ENCODE measurements at places on chromosomes 1 and 21.
A peak's percentile ranks its signal among the peaks of the same experiment; 100 is the strongest.

- no peak for DNase-seq
Measured at GRCh38 chr1:41749991-41750745, 168.6 kb downstream of the HIVEP3 start.

GRCh38 chr1:197557302-197557701 lies 218.0 kb downstream of the DENND1B start:
- DNase-seq, result no peak

- peak; percentile 33 for DNase-seq
Measured at GRCh38 chr1:32754317-32755097, 51.9 kb upstream of the SYNC start.

- no peak for DNase-seq
Measured at GRCh38 chr1:80278936-80279335, 1272.4 kb upstream of the ADGRL4 start.

DNA sequence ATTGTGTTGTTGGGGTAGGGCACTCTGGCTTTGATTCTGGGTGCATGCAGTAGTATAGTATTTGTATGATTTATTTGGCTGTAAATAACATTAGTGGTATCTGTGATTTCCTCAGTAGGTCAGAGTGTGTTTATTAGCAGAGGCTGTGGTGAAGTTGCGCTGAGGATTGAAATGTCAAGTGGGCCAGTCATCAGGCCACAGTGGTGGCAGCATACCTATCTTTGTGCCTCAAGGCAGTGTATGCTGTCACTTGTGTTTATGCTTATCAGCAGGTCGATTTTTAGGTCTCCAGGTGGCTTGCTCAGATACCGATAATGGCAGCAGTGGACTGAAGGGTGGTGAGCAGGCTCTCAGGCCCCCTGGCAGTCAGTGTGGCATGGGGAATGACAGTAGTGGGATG lies 11.3 kb downstream of the LY9 start:
- DNase-seq, result no peak

DNA sequence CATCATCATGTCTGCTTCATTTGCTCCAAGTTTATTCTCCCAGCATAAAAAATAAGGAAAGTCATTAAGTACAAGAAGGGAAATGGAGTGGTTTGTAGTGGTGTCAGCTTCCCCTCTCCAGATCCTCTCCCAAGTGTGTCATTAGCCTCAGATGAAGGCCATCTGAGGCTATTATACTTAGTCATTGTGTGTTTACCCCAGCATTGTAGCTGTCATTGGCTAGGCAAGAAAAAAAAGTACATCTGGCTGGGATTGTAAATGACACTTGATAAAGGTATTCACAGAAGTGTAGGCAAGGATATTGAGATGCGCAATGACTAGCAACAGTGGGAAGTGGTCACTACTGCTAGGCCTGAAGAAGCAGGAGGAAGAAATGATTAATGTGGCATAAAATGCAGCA lies 316.9 kb upstream of the SGIP1 start:
- no peak for DNase-seq

DNA sequence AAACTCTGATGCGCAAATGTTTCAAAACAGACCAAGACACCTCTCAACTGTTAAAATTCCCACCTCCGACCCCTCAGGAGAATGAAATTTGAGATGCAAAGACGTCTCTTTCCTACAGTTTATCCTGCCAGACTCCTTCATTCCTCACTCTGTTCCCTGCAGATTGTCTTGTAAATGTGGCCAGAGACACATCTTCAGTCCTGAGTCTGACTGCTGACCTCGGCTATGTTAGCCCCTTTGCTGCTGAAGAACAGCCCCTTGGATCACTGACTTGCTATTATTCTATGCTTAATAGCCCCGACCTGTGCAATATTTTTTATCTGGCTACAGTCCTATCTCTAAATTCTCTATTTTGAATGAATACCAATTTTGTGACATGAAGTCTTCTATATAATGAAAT lies 16.6 kb upstream of the ESRRG start:
- DNase-seq, result no peak
